ENCODE measurements at places on chromosomes 5 and 9.

DNA sequence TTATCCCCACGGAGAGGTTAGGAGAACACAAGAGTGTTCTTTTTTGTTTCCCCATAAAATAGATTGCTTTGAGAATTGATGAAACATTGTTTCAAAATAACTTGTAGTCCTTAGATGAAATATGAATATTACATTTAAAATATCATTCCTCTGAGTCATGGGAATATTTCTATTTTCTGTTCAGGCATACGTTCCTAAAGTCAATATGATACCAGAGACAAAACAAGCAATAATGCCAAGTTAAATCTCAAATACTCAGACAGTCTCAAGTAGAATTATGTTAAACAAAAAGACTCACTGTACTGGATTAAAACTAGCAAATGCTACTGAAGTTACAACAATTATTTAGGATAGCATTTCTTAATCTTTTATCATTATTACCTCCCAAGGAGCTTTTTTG, 111.7 kb upstream of the C6 start:
- DNase-seq, result no peak

GRCh38 chr9:131320031-131320685, 30.6 kb downstream of the PLPP7 start:
- DNase-seq, result no peak

DNA sequence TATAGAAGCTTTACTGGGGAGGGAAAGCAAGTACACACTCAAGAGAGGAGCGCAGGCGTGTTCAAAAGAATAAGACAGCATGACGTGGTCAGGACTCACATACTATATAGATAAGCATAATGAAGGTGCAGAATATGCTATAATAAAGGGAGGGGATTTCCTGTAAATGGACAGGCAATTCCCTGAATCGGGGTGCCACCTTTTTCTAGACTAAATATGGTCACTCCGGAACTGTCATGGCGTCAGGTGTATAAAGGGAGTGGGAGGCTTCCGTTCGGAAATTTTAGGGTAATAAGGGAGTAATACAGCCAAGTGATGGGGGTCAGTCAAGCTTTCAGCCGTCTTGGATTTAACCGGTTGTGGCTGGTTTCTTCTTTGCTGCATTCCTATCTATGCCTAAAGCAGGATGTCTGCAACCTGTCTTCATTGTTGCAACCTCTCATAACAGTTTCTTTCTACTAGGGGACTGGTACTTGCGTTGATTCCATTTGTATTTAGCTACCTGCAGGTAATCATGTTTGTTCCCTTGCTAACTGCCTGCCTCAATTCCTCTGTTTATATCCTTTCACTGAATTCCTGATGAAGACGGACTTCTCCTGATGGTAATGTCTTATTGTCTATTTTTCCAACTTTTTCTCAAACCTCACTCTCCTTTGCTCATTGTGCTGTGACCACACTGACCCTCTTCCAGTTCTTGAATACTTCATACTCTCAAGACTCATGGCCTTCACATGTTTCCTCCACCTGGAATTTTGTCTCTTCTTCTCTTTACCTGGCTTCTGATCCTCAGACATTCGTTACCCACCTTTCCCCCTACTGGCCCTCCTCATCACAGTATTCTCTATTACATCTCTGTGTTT, 48.9 kb downstream of the PRR16 start:
- DNase-seq, result no peak

DNA sequence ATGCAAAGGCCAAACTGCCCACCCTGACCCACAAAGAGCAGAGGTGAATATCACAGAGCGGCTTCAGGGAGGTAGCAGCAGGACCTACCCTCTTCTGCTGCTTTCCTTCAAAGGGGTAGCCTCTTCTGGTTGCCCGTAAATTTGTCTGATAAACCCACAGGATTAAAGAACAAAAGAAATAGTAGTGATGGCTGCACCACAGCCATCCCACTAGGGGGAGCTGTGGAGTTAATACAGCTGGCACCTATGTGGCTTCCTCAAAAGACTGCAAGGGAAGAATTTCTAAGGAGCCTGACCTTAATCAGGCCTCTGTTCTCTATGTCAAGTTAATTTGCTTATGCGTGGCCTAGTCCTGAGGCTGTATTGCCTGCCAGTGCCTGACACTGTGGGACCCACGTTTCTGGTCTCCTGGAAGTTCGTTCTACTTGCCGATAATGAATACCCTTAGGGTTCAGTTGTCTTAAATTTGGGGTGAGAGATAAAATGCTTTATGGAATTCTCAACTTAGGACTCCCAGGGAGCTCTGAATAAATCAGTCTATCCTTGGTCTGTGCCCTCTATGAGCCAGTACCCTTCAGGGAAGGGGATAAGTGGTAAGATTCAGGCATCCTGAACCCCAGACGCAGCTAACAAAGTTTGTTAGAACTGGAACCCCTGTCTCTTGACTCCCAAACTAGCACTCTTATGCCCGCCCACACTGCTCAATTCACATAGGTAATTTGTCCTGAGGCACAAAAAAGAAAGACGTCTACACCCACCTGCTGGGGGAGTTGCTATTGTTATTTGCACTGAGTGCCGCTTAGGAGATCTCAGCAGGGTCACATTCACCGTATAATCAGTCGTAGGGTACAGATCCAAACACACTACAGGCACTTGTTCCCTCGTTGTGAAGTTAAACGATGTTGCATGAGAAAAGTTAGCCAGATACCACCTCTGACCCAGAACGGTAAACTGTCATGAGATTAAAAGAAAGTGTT, 77.1 kb downstream of the SUSD1 start:
- peak; percentile 87 for DNase-seq

DNA sequence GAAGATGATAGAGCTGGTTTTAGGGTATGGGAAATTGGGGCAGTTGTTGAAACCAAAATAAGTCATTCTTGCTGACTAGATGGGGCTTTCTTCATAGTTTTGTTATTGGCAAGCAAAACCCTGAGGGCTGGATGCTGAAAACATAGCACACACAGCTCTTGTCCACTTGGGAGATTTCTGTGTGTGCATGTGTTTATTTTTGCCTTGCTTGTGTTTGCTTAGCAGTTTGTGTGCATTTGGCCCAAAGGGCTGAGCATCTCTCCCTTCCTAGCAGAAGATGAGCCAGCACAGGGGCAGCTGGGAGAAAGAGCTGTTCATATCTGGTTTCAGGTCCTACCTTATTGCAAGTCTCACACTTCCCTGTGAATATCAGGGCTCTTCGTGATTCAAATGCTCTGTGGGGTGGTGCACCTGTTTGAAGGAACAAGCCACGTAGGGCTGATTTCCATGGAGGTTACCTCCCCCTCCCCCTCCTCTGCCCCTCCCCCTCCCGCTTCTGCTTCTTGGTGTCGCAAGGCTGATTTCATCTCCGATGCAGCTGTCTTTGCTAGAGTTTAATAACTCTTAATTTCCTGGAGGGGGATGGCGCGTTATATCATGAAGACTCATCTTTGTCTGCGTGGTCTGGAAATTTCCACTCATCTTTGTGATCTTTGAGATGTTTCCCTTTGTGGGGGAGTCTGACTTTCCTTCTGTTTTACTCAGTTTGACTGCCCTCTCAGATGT, 296.5 kb downstream of the ARHGAP26 start:
- no peak for DNase-seq

GRCh38 chr5:55907927-55908326, 56.8 kb downstream of the IL31RA start:
- DNase-seq, result no peak

DNA sequence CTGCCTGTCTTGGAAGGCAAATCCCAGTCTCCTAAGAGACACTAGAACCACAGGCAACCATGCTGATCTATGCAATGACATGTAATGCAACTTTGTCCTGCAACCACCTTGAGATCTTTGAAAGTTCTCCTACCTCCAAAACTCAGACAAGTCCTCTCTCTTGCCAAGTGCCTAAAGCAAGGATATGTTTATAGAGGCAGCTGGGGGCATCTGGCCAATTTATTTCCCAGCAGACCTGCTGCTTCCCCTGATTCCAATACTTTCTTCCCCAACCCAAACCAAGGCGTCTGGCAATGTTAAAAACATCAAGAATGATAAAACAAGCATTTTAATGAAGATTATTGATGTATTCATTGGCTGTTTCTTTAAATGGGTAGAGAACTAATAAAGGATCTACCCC, 138.4 kb downstream of the DOCK8 start:
- DNase-seq, result no peak

GRCh38 chr5:132098151-132098594, 24.6 kb downstream of the CSF2 start:
- no peak for DNase-seq

GRCh38 chr5:89267788-89268187, 384.8 kb upstream of the MEF2C start:
- DNase-seq, result no peak

GRCh38 chr5:125227333-125228095, 481.1 kb upstream of the ZNF608 start:
- no peak for DNase-seq

GRCh38 chr9:131845305-131846298, 105.7 kb upstream of the RAPGEF1 start:
- DNase-seq, result no peak

DNA sequence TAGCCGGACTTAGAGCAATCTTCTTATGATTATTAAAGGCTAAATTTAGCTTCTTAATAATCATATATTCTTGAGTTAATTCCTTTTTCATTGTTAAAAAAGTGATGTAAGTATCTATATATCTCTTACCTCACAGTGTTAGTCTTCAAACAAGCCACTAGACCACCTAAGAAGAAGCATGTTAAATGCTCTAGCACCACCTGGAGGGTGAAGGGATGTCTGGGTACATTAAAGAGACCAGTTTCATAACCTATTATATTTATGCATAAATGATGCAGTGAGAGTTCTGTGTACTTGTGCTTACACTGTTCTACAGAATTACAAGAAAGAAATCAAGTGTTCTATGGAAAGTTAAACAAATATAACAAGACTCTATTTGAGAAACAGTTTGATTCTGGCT, 55.9 kb upstream of the SLCO6A1 start:
- peak; percentile 13 for DNase-seq

- DNase-seq, result no peak
Observed at GRCh38 chr5:172527559-172527958, 73.2 kb upstream of the SH3PXD2B start.

GRCh38 chr9:84570482-84571154, 98.9 kb upstream of the NTRK2 start:
- no peak for DNase-seq

DNA sequence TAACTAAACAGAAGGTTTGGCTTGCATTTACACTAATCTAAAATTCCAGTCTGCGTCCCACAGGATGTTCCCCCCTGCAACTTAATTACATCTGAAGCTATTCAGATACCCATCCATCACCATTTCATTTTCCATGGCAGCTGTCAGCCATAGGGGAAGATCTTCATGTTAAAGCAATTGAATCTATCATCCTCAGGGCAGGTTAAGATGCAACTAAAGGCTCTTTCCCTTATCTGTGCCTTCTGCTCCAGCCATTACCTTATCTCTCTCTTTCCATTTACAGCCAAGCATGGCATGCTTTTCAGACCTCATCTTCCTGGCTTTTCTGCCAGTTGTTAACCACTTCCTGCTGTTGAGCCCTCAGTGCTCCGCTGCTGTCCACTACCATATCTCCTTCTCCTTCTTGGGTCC, 15.8 kb upstream of the HACD4 start:
- DNase-seq, result peak; percentile 57

DNA sequence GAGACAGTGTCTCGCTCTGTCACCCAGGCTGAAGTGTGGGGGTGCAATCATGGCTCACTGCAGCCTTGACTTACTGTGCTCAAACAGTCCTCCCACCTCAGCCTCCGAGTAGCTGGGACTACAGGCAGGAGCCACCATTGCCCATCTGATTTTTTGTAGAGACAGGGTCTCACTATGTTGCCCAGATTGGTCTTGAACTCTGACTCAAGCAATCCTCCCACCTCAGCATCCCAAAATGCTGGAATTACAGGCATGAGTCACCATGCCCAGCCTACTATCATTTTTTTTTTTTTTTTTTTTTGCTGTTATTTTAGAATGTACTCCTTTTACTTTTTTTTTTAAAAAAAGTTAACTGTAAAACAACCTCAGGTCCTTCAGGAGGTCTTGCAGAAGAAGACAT, 449.0 kb downstream of the CCDC171 start:
- DNase-seq, result no peak

DNA sequence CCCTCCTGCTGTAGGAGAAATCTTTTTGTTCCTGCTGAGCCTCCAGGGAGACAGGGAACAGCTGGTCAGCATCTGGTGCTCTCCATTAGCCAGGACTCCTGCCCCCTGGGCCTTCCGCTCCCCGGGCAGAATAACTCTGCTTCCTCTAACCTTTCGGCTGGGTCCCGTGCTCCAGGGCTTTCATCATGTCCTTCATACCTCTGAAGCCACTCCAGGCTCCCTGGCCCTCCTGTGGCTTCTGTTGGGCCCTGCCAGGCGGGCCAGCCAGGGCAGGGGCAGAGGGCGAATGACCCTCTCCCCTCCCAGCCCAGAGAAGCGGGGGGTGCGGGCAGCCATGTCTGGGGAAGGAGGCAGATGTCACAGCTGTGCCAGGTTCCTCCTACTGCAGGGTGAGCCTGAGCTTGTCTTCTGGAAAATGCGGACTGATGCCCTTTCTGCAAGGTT, 81.7 kb upstream of the LMX1B start:
- no peak for DNase-seq

- no peak for DNase-seq
Observed at GRCh38 chr5:82160948-82161347, 117.2 kb downstream of the RPS23 start.

DNA sequence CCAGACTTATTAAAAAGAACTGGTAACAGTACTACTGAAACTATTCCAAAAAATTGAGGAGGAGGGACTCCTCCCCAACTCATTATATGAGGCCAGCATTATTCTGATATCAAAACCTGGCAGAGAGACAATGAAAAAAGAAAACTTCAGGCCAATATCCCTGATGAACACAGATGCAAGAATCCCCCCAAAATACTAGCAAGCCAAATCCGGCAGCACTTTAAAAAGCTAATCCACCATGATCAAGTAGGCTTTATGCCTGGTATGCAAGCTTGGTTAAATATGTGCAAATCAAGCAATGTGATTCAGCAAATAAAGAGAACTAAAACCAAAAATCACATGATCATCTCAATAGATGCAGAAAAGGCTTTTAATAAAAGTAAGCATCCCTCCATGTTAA, 2271.0 kb upstream of the C9orf72 start:
- peak; percentile 30 for DNase-seq

DNA sequence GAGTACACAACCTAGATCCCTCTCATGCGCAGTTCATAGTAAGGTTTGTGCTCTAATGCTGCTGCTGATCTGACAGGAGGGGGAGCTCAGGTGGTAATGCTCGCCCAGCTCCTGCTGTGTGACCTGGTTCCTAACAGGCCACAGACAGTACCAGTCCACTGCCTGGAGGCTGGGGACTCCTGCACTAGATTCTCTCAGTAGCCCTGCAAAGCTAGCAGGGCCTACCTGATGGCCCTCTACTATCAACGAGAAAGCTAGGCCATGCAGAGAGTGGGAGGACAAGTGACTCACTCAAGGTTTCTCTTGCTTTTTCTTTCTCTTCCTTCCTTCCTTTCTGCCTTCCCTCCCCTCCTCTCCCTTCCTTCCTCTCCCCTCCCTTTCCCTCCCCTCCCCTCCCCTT, 55.1 kb upstream of the TEX48 start:
- DNase-seq, result no peak
